Hepatic stellate cell (primary cell): ENCODE measurements at places on chromosomes 5 and 9.

DNA sequence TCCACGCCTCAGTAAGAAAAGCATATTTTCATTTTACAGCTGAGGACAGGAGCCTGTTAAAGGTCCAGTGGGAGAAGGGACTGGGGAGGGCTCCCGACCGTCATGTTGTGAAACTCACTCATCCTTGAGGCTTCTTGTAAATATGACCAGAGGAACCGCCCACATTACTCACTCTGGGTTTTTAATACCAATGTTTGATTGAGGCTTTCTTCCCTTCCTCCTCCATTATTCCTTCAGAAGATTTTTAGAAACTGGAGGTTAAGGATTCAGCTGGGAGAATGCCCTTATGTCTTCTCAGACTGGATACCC lies 61.4 kb upstream of the GLRX start:
- DNase-seq, result peak; percentile 19

DNA sequence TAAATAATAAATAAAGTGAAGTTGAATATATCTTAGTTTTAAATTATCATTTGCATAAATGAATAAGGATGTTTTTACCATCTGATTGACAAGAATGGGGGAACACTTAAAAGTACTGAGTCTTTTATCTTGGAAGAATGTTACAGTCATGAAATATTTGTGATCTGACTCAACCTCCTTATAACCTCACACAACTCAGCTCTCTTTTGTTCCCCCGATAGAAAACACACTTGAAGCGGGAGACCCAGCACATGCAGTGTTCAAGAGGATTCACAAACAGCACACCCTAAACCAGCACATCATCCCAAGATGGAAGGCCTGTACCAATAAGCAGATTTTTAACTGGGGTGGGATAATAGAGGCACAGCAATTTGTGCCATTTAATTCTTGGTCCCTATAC lies 15.5 kb downstream of the BAAT start:
- DNase-seq, result no peak

DNA sequence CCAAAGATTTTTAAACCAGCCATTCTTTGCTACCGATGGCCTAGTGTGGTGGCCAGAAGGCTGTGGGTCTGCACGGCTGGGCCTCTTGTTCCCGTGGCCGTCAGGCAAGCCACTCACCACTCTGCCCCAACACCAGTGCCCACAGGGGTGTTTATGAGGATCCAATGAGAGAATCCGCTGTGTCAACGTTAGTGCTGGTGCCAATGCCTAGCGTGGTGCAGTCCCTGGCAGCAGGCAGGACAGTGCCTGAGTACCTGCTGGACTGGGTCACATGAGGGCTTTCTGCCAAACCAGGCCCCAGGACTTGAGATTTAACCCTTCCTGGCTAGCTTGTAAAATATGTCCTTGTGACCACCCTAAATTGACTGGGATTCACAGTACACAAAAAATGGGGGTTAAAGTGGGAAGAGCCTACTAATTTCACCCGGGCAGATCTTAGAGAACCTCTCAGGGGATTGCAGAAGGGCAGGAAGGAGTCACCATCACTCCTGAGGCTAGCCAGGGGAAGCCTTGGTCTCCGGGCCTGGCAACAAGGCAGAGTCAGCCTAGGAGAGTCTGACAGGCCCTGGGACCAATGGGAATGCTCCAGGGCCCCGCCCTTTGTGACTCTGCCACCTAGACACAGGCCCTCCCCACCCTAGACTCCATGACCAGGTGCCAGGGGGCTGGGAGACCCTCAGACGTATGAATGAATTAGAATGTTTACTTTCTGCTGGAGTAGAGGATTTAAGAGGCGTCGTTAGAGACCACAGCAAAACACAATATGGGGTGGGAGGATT lies 63.2 kb upstream of the FSTL4 start:
- DNase-seq, result no peak

GRCh38 chr9:84366683-84367082 lies 26.1 kb upstream of the SLC28A3 start:
- no peak for DNase-seq

DNA sequence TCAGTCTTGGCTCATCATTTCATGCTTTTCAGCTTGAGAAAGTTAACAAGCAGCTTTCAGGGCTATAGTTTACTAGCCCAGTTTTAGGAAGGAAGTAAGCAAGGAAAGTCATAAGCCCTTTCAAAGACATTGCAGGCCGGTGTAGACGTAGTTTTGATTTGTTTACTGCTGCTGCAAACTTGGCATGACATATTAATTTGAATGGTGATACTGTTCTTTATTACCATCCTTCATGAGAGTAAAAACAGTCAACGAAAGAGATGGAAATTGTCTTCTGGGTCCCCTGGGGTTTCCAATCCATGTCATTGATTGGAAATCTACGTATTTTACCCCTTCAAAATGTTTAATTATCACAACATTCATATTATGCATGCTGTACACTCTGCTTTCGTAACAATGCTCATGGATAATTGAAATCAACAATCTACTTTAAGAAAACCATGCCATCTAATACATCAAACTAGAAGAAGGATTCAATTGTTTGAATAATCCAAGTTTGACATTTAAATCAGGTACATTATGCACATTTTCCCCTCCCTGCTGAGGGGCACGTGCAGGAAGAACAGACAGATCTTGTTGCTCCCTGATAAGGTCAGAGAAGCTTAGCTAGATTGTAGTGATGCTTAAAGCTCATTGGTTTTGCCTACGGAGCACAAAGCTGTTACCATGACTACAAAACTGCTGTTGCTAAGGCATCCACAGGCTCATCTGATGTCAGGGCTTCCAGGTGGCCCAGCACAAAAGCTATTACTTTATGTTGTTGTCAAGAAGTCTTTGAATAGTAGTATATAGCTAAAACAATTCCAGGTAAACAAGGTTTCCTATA lies 139.9 kb upstream of the PRLR start:
- no peak for DNase-seq

DNA sequence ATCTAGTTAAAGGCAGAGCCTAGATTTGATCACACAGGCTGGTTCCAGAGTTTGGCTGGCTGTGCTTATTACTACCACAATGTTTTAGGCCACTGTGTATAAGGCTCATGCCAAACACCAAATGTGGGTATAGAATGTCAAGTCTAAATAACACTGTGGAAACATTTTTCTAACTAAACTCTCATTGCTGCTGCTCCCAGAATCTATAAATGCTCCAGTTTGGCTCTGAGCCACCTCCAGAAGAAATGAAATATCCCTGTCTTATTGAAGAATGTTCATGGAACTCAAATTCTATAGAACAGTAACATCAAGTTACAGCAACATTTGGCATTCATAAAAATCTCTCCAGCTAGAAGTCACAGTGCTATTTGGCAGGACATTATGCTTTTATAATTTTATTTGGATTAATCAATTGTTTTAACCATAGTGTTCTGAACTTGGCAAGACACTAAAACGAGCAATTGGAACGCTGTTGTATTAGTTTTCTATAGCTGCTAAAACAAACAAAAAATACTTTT lies 178.1 kb upstream of the COX7C start:
- DNase-seq, result no peak

DNA sequence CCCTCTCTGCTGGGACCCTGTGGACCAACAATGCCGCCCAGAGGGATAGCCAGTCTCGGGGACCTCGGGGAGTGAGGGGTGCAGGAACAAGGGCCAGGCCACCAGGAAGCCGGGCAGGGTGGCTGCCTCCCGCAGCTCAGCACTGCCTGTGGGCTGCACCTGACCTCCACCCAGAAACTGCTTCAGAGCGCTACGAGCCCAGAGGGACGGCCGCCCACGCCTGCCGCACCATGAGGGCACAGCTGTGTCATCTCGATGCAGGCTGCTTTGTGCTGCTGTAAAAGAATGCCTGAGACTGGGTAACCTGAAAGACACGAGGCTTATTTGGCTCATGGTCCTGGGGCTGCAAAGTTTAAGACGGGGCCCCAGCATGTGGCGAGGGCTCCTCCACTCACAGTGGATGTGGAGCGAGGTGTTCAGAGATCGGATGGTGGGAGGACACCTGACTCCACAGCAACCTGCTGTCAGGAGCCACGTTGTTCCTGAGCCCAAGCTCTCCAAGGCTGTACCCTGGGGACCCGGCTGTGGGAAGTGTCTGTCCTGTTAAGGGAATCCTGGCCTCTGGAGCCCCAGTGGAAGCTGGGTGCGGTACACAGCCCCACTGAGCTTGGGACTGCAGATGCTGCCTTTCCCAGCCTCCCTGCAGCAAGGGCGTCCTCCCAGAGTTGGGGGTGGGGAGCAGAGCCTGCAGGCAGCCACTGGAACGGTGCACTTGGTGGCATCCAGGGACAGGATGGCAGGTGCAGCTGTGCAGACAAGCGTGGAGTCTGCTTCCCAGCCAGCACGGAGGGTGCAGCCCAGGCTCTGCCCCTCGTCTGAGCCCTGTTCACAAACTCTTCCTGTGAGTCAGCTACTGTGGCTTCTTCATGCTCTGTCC lies 11.8 kb upstream of the ZDHHC11 start:
- DNase-seq, result no peak

GRCh38 chr5:77798456-77798855 lies 22.3 kb upstream of the TBCA start:
- no peak for DNase-seq

DNA sequence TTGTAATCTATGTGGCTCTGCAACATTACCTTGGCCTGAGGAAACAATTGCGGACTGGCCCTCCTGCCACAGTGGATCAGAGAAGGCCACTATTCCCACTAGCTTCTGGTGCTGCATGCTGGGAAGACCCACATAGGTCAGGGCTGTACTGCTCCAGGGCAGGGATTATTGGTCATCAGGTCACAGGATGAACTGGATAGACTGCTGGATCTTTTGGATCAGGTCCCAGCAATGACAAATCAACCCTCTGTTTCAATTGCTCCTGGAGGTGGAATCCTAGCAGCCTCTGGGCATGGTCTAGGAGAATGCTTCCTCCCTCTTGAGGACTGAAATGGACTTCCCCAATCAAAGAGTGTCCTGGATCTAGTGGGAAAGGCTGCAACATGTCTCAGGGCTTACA lies 66.7 kb upstream of the PHF24 start:
- DNase-seq, result no peak

GRCh38 chr9:114606597-114607207 lies 4.4 kb upstream of the TMEM268 start:
- DNase-seq, result peak; percentile 41

DNA sequence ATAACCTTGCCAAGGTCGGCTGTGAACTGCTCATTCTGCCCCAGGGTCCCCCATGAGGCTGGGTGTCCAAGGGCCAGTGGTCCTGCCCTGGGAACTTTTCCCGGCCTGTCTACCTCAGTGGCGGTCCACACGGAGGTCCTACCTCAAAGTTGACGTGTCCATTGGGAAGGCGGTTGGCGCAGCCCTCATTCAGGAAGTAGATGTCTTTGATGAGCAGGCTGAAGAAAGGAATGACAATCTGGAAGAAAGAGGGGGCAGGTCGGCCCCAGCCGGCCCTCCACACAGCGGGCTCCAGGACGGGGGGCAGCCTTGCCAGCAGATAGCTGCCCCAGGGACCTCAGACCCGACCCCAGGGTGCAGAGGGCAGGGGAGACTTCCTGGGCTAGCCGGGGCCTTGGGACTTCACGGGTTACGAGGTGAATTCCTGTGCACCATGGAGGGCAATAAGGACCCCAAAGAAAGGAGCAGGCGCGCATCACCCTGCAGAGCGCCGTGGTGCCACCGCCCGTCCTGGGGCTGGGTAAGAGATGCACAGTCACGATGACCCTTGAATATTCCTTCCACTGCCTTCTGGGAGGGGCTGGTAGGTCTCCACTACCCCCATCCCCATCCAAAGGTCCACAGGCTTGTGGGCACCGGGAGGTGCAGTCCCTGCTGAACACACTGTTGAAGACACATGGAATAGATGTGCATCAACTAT lies 42.9 kb upstream of the RNF130 start:
- no peak for DNase-seq

DNA sequence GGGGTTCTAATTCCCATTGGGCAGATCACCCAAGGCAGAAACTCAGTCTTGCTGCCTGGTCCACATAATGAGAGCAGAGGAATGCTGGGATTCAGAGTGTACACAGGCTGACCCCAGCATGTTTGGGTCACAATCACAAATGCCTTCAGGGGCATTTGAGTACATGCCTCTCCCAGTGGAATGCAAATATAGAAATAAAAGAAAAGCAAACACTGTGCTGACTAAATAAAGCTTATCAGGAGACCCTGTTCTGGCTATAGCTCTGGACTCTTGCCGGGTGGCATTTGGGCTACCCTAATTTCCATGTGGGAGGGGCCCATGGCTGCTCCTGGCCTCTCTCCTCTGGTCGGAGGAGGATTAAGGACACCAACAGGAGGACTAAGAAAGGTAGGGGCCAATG lies 121.4 kb downstream of the DOCK8 start:
- no peak for DNase-seq

DNA sequence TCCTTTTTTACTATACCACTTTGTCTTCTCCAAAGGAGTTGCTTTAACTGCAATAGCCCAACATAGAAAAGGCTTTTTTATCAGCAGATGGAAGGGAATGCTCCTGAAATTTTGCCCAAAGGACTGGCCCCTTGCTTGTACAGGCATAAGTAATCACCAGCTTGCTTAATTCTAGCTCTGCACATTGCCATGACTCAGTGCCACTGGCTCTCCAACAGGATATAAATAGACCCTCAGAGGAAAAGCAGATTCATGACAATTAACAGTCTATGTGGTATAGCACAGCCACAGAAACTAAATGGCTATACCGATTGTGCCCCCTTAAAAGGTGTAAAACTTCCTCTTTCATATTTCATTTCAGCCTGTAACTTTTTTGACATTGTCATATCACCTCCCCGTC lies 227.0 kb downstream of the ZNF608 start:
- peak; percentile 40 for DNase-seq

GRCh38 chr9:105355781-105356180 lies 92.1 kb upstream of the FSD1L start:
- DNase-seq, result no peak

- no peak for DNase-seq
These were observed 377.5 kb downstream of the MED10 start for GRCh38 chr5:6000867-6001266.

DNA sequence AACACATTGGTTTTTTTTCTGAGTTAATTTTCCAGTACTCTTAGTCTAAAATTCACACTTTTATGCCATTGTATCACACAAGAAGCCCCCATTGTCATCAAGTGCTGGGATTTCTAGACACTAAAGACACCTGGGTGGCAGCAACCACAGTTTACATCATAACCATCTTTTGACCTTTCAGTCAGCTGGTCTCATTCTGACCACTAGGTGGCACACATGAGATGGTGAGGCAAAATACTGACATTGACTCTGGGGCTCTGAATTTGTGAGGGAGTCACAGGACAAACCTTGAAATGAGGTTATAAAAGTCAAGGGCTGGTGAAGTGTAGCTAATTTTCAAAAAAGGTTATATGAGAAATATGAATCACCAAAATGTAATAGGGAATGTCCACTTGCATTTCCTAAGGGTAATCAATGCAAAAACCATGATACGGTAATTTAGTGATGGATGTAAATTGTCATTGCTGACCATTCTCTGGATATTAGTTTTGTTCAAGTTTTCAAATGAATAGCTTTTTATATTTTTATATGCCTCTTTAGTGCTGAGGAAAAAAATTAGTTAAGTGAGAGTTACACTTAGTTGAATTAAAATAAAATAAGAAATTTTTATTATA lies 229.4 kb downstream of the DMAC1 start:
- peak; percentile 3 for DNase-seq
